ENCODE measurements at places on chromosomes 1 and 21.
A peak's percentile ranks its signal among the peaks of the same experiment; 100 is the strongest.

DNA sequence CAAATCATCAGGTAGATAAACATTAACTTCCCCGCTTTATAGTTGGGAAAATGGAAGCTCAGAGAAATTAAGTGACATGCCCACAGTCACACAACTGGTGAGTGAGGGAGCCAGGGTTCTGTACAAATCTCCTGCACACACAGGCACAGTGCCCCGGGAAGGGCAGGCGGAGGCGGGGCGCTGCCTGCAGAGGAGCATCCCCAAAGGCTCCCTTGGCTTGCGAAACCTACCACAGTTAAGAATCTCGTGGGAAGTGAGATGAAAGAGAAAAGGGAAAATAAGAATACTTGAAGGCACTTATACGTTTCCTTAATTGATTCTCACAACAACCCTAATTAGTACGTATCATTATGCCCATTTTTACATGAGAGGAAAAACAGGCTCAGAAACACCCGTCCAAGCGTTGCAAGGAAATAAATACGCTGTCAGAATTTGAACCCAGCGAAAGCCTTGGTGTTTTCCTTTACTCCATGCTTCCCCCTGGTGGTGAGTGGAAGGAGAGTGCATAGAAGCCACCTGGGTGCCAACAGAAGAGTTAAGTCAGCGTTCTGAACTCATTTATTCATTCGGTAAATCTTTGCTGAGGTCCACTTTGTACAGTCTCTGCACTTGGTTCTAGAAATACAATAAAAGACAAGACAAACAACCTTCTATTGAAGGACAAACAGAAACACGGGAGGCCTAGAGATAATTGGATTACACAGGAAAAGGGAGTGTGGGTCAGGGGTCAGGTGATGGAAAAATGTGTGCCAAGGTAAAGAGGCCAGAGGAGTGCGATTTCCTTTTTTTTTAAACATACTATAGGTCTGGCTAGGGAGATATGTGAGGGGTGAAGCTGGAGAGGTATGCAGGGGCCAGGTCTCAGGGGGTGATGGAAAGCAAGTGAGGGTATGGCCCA, 28.4 kb downstream of the ACP6 start:
- no peak for DNase-seq
- no peak overlapping the region for H3K4me3 ChIP-seq
- no peaks in the 10 kb centered on the region for H3K27me3 ChIP-seq
- no peaks in the 10 kb centered on the region for H3K4me1 ChIP-seq
- H3K36me3 ChIP-seq: no peaks in the 10 kb centered on the region

DNA sequence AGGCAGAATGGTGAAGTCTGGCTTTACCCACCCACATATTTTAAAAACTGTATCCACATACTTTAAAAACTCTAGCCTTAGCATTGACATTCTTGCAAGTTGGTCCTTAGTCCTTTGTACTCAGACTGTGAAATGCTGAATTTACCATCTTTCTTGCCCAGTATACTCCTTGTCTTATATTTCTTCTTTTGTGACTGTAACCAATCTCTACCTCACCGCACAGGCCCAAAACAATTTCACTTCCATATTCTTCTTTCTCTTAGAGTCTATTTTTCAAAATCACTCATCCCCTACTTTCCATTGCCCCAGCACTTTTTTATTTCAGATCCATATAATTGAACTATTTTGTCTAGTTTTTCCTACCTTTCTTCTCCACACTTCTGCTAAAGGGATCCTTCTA, 892.4 kb upstream of the B3GALT2 start:
- H3K4me3 ChIP-seq: no peak overlapping the region
- DNase-seq: no peak
- H3K27me3 ChIP-seq: no peaks in the 10 kb centered on the region
- H3K27ac ChIP-seq: no peak overlapping the region
- H3K36me3 ChIP-seq: no peaks in the 10 kb centered on the region

DNA sequence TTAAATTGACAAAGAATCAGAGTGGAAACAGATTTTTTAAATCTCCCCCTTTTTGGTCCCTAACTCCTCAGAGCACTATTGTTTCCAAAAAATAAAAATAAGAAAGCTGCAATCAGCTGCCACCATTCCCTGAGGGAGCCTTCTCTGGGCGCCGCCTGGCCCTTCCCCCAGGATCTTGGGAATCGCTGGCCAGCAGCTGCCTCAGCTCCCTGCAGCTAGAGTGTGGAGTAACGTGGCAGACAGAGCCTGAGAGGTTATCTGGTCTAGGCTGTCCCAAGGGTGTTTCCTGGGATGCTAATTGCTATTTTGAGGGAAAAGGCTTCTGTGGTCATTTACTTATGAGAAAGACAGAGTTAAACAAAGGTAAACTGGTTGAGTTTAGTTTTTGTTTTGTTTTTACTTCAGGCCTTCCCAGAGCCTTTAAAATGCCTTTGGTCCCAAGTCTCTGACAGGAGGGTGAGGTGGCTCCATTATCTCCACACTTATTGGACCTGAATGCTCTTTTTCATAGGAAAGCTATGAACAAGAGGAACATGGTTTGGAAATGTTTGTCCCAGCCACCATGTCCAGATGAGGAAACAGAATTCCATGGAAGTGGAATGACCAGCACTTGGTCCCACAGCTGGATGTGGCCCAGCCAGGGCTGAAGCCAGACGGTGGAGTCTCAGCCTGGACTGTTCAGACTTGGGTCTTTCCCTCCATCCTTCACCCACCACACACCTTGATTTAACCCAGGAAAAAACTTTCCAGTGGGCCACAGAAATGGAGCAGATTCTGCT, 14.1 kb upstream of the KIAA1614 start:
- H3K27me3 ChIP-seq: no peaks in the 10 kb centered on the region
- no peak for DNase-seq

- H3K27me3 ChIP-seq: no peaks in the 10 kb centered on the region
- no peak for DNase-seq
- peak overlapping the region; percentile 16 for H3K27ac ChIP-seq
- H3K36me3 ChIP-seq: peaks cover 35% of the 10 kb centered on the region
- peaks cover 14% of the 10 kb centered on the region for H3K4me1 ChIP-seq
- H3K4me3 ChIP-seq: no peak overlapping the region
Measured at GRCh38 chr1:90973897-90974798, 47.7 kb downstream of the ZNF644 start.

DNA sequence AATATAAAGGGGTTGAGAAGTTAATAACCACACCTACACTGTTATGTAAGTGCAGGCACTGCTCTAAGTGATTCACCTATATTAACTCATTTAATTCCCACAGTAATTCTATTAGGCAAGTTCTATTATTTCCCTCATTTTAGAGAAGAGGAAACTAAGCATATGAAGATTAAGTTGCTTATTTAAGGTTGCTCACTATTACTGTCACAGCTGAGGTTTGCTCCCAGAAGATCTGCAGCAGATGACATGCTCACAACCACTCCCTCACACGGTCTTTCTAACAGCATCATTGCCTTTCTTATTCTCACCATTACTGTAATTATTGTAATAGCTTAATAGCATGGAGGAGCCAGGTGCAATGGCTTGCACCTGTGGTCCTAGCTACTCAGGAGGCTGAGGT, 196.4 kb upstream of the GREM2 start:
- peaks cover 5% of the 10 kb centered on the region for H3K4me1 ChIP-seq
- H3K27me3 ChIP-seq: no peaks in the 10 kb centered on the region
- H3K36me3 ChIP-seq: no peaks in the 10 kb centered on the region
- no peak overlapping the region for H3K4me3 ChIP-seq

DNA sequence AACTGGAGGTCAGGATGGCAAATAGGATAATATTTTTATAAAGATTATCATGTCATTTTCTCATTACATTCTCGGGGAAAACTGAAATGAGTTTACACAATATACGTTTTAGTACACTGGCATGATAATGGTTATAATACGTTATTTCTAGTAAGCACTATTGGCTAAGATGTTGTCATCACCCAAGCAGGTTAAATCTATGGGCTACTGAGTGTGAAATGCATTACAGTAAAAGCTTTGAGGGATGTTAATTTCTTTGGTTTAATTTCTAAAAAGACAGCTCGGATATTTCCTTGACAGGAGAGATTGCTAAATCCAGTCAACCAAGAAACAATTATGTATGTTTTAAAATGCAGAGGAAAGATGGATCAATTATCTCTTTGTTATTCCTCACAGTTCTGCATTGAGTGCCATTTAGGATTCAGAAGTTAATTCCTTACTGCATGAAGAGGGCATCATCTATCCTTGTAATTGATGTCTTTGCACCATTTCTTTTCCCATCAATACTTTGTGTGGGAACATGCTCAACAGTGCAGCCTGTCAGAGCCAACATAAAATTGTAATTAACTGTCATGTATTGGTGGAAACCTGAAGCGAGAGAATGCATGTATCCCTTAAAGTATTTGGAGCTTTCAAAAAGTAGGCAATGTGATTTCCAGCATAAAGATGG, 222.4 kb upstream of the ZP4 start:
- H3K27me3 ChIP-seq: no peaks in the 10 kb centered on the region
- H3K4me1 ChIP-seq: no peaks in the 10 kb centered on the region
- H3K4me3 ChIP-seq: no peak overlapping the region
- H3K36me3 ChIP-seq: no peaks in the 10 kb centered on the region
- H3K27ac ChIP-seq: no peak overlapping the region

- H3K36me3 ChIP-seq: no peaks in the 10 kb centered on the region
- H3K27ac ChIP-seq: no peak overlapping the region
- no peak overlapping the region for H3K4me3 ChIP-seq
Measured at GRCh38 chr1:228197555-228198147, 10.2 kb upstream of the OBSCN start.

DNA sequence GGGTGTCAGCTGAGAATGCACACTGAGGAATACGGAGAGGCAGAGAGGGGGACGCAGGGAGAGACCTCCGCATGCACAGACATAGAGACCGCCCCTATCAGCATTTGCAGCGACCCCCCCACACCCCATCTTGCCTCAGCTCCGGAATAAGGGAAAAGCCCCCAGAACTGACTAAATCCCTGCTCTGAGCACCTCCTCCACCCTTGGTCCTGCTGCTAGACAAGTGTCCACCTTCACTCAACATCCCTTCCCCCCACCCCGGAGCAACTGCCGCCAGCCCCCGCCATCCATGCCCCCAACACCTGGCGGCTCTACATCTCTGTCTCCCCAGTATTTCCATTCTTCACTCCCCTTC, 769 bp downstream of the SV2A start:
- DNase-seq: no peak
- H3K36me3 ChIP-seq: no peaks in the 10 kb centered on the region
- no peaks in the 10 kb centered on the region for H3K4me1 ChIP-seq
- no peaks in the 10 kb centered on the region for H3K27me3 ChIP-seq

DNA sequence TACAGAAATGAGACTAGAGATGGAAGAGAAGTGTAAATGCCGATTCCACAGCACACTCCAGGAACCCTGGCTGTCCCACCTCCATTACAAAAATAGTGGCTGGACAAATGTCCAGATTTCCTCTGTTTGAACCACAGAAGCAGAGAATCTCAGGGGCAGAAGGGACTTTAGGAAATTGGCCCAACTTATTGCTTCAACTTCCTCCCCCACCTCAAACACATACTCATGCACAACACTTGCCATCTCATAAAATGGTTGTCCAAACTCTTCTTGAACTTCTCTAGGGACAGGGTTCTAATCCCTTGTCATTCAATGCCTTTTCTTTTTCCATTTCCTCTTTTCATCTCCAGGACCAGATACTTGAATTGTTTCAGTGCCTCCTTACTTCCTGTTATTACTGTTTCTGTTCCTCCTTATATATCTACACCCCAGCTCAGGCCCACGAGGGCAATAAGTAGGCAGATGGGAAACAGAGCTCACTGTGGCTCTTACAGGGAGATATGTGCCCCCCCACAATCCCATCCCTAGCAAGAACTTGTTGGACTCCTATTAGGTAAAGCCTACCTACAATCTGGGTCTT, 8.5 kb upstream of the B4GALT3 start:
- H3K27ac ChIP-seq: no peak overlapping the region
- H3K4me3 ChIP-seq: no peak overlapping the region
- no peaks in the 10 kb centered on the region for H3K27me3 ChIP-seq
- peaks cover 12% of the 10 kb centered on the region for H3K4me1 ChIP-seq
- DNase-seq: no peak

DNA sequence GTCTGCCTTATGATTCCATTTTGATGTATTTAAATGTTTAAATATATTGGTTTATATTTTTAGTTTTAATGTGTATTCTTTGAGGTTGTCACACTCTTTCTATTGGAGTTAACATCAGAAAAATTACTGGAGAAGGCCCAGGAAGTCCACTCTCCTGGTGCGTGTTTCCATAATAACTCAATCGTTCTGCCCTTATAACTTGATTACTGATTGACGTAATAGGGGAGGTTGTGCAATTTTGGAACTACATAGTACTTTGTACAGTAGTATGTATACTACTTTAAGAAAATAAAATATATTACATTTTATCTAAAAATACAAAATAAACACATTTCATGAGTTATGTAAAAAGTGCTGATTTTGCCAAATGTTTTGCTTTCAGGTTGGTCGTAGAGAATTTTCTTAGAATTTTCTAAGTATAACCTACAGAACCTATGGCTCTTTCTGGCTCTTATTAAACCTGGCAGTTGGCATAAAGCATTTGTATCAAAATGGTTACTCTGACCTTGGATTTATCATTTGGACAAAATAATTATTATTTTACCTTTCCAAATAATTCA, 5.7 kb downstream of the PLA2G4A start:
- H3K27me3 ChIP-seq: no peaks in the 10 kb centered on the region
- peaks cover 5% of the 10 kb centered on the region for H3K4me1 ChIP-seq
- H3K4me3 ChIP-seq: no peak overlapping the region
- no peaks in the 10 kb centered on the region for H3K36me3 ChIP-seq
- H3K27ac ChIP-seq: no peak overlapping the region

DNA sequence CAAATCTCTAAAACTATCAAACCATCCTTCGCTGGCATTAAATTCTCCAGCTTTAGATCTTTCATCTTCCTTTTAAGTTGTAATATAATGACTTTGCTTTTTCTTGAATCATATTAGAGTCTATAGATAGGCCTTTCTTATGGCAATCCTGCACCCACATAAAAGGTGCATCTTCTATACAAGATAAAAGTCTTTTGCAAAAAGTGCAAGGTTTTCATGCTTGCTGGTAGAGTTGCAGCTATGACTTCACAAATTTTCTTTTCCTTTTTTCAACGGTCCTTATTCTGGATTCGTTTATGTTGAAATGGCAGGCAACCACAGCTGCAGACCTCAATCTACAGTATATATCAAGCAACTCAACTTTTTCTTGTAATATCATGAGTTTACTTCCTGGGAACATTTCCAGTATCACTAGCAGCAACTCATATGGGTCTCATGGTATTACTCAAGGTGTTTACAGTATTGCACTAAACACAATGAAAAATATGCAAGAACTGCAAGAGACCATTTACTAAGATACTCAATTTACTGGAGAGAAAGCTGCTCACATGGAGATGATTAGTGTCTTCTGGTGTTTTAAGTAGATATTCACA, 22.1 kb downstream of the OMA1 start:
- peaks cover 9% of the 10 kb centered on the region for H3K36me3 ChIP-seq
- H3K4me1 ChIP-seq: no peaks in the 10 kb centered on the region
- no peak for DNase-seq
- no peak overlapping the region for H3K27ac ChIP-seq

Measured in RWPE2 (cell line).